Frontal cortex (tissue), 4 donors: ENCODE measurements at places on chromosomes 11 and 22.

DNA sequence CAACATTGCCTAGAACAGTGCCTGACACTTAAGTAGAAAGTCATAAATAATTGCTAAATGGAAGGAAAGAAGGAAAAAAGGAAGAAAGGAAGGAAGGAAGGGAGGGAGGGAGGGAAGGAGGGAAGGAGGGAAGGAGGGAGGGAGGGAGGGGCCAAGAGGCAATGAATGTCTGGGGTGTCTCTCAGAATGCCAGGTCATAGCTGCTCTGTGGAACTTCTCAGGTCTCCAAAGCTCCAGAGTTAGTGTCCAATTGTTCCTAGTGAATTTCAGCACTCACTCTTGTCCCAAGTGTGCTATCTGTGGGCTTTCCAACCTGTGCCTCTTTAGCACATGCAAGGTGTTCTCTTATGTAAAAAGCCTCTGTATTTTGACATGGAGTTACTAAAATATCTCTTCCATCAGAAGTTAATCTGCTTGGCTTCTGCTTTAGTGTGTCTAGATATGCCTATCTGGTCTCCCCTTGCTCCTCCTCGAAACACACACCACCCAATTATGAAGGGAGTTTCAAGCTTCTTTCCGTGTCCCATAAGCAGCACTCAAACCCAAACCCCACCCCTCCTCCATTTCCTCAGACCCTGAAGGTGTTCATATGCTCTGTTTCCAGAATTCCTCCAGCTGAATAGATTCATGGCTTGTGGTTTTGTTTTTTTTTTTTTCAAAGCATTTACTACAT, 56.5 kb downstream of the FAM76B start:
- DNase-seq: no peak

DNA sequence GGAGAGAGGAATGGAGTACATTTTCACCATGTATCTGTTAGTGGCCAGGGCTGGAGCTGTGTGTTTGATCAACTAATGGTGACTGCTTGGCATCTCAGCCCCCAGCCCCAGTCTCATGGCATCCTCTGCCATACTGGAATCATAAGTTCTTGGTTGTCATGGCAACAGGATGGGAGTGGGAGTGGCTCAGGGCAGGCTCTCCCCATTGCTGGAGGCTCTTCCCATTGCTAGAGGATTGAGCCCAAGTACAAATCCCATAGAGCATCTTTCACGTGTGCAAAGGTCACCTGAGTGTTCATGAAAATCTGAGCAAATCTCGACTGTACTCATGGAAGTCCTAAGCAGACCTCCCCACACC, 14.9 kb downstream of the DNAJB13 start:
- no peak for DNase-seq

DNA sequence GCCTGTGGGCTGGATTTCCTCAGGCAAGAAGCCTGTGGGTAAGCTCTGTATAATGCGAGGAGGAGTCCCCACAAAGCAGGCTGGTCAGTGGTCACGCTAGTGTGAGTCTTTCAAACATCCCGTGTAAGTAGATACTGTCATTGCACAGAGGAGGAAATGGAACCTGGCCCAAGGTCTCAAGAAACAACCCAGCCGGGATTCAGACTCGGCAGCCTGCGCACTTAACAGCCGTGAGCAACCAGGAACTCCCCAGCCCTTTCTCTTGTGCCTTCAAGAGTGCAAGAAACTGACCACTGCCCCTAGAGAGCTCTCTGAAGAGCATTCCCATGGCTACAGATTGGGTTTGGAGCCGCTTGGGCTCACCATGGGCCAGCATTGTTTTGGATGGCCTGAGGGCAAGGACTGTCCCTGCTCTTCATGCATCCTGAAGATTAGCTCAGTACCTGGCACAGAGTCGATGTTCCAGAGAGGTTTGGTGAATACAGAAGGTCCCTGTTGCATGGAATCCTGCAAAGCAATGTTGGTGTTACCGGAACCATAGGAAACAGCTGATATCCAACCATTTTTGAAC, 6.0 kb downstream of the MPST start:
- no peak for DNase-seq

DNA sequence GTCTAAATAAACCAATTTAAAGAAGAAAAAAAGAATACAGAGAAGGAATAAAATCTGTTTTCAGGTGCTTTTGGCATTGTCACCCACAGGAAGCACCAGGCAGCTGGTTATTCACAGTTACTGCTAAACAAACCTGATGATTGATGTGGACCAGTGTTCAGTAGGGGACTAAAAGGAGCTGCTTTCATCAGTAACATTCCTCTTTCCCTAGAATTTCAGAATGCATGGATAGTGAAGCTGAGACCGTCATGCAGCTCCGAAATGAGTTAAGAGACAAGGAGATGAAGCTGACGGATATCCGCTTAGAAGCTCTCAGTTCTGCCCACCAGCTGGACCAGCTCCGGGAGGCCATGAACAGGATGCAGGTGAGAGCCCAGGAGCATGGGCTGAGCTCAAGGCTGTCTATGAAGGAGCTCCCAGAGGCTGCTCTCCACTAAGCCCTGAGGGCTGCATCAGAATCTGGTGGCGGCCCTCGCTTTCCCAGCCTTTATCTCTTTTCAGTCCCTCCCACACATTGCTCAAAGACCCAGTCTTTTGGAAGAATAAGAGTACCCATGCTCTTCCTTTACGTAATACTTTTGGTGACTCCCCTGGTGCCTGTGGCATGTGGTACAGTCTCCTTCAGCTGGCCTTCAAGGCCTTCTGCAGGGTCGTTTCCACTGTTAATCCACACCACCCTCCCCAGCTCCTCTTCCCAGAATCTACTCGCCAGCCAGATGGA, 69.5 kb downstream of the DBX1 start:
- DNase-seq: no peak

GRCh38 chr22:45254388-45254787, 13.7 kb upstream of the KIAA0930 start:
- no peak for DNase-seq

- no peak for DNase-seq
These were observed 625.1 kb upstream of the ANO5 start for GRCh38 chr11:21567645-21568290.

GRCh38 chr22:37185646-37186227, 2.3 kb downstream of the C1QTNF6 start:
- DNase-seq: no peak

DNA sequence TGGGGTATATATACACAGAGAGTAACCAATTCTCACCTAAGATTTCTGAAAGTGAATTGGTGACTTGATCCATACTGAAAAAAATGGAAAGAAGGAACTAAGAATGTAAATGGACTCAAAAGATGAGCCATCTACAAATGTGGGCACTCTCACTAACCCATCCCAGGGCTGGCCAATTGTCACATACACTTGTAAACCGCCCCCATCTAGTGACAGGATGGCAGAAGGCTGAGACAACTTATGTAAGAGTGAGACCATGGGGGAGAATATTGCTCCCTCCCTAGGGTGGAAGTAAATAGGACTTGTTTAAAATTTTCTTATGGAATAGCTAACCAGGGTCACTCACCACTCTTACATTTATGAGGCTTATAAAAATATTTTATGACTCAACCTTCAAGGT, 377.1 kb upstream of the ISX start:
- no peak for DNase-seq

DNA sequence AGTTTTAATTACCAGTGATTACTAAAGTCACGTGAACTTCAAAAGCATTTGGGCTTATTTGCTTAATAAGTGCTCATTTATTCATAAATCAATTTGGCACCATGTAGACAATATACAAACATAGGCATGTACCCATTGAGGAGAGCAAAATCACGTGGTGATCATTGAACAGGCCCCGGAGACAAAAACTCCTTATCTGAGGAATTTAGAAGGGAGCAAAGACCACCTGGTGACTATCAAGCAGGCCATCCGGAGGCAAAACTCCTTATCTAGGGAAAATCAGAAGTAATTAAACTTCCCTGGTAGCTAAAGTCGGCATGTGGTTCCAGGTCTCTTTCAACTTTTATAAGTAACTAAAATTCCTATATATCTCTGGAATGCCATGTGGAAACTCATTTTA, 5.7 kb upstream of the BTBD10 start:
- DNase-seq: no peak

DNA sequence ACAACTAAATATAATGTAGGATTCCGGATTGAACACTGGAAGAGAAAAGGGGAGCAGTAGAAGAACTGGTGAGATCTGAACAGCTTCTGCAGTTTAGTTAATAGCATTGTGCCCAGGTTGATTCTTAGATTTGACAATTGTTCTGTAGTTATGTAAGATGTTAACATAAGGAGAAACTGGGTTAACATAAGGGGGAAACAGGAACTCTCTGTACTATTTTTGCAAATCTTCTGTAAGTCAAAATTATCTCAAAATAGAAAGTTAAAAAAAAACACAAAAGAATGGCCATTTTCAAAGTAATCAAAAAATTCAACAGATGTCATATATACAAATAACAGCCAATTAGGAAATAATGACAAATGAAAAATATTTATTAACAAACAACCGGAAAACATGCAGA, 18.7 kb upstream of the LRP5 start:
- DNase-seq: no peak

DNA sequence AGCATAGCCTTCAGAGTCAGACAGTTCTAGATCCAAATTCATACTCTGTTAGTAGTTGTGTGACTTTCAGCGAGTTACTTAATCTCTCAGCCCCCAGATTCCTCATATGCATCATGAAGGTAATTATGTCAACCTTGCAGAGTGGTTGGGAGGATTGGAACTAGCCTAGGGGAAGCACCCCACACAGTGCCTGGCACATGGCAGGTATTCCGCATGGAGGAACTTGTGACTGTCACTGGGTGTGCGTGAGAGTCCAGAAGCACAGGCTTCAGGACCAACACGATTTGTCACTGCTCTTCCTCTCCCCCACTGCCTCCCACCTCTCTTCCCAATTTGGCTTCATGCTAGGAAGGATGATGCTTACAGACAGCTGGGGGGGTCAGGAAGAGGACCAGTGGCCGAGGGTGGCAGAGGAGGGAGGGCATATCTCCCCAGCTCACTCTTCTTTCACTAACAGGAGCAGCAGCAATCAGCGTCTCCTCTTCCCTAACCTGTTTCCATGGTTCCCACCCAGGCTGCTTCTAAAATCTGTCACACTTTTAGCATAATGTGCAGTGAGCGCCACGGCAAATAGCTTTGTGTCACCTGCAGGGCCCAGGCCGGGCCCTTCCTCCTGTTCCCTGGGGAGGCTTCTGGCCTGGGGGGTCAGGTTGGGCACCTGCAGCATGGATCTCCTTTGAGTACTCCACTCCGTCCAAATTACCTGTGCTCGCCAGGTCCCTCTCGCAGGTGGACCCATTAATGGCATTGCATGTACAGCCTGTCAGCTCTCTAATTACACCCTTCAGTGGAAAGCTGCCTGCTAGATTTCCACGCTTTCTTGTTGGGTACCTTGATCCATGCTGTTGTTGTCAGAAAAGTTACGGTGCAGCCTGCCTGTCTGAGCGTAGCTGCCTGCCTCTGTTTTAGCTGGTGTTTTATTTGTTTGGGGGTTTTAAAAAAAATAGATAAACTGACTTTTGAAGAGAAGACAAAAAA, 400.4 kb downstream of the NXPE2 start:
- no peak for DNase-seq

DNA sequence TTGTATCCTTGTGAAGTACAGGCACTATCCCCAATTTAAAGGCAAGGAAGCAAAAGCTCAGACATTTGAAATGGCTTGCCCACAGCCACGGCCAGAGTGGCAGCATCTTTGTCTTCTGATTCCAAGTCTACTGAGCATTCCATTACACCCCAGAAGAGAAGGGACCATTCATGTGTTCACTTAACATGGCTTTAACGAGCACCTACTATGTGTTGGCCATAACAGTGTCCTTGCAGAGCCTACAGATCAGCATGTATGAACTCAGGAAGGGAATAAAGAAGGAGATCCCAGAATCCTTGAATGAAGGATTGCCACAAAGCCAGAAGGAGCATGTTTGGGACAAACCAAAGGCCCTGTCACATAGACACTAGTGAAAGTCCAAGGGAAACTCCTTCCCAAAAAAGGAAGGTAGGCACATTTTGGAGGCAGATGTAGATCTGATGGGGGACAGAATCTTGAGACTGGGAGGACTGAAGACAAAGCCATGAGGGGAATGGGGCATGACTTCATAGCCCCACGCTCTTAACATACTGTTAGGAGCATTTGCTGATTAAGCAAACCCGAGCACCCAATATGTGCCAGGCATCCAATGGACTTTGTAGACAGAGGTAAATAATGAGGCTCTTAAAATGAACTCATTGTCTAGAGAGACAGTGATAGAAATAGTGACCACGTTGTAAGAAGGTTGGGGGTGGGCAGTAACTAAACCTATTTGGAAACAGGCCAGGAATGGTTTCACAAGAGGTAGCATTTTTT, 54.9 kb downstream of the P4HA3 start:
- DNase-seq: no peak

- no peak for DNase-seq
These were observed 589.1 kb upstream of the ANO3 start for GRCh38 chr11:25742800-25743199.

DNA sequence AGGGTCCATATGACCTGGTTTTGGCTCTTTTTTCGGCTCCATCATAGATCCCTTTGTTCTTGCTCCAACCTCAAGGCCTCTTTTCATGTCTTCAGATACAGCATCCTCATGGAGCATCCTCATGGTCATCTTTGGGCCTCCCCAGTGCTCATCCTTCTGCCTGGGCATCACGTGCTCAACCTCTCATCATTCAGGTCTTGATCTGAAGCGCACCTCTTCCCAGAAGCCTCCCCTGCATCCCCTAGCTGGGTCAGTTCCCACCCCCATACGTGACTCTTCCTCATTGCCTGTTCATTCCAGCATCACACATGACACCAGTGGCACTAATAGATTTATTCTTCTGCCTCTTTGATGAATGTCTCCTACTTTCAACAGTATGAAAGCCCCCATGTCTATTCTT, 192.2 kb downstream of the MIAT start:
- no peak for DNase-seq

- no peak for DNase-seq
These were observed 1717.1 kb upstream of the RAG2 start for GRCh38 chr11:38315151-38315550.

DNA sequence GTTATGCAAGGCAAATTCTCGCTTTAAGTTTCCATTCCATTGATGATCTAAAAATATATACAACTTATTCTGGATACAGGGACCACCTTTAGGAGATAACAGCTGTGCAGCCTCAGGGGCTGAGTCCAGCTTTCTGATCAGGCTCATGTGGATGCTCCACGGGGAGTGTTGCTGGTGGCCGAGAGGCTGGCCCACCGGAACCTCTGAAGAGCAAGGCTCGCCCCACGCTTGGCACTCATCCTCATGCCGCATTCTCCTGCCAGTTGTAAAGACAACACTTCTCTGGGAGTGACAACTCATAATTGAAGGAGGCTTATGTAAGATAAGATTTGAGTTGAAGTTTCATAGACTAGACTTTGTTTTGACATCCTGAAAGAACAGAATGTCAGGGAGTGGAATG, 123.5 kb downstream of the MPPED1 start:
- no peak for DNase-seq

- no peak for DNase-seq
These were observed 37.6 kb downstream of the SYT13 start for GRCh38 chr11:45248501-45249011.
